A549 (cell line): ENCODE measurements at places on chromosomes 4 and X.

DNA sequence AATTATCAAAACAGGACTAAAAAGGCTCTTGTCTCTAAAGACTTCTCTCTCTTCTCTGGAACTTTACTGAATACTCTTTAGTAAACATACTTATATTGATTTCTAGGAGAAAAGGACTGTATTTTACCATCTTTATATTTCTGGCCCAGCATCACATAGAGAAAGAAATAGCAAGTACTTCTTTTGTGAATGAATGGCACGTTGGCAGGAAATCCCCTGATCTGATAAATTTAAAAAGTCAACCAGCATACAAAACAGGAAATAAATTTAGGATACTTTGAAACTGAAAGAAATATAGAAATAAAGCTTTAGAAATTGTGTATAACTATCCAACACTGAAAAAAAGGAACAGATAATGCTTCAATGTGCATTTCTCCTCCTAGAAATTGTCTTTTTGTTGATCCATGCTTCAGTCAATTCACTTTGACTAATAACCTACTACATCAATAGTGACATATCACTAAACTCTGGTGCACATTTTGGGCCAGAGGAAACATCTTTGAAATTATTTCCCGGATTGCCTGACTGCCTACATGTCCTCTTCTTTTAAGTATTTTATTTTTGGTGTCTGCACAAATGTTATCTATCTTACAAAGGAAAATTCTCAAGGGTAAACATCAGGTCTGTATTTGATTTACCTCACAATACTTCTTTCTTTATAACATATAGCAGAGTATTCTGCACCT, 183.5 kb upstream of the FSTL5 start:
- DNase-seq = no peak

DNA sequence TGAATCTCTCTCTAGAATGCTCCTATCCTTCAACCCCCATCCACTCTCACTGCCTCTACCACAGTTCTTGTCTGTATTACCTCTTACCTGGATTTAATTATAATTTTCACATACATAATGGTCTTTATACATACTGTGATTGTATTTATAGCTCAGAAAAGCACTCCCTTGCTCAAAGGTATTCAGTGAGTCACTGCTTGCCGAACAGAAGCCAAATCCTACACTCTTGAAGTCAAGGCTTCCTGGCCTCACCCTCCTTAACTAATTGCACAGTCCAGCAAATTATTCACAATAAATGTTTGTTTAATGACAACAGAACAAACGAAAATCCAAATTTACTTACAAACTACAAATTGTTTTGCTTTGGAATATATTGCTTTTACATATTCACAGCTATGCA, 159.5 kb downstream of the KLHL13 start:
- DNase-seq = no peak

- DNase-seq = no peak
These were observed 31.0 kb upstream of the SOD3 start for GRCh38 chr4:24764345-24764744.

DNA sequence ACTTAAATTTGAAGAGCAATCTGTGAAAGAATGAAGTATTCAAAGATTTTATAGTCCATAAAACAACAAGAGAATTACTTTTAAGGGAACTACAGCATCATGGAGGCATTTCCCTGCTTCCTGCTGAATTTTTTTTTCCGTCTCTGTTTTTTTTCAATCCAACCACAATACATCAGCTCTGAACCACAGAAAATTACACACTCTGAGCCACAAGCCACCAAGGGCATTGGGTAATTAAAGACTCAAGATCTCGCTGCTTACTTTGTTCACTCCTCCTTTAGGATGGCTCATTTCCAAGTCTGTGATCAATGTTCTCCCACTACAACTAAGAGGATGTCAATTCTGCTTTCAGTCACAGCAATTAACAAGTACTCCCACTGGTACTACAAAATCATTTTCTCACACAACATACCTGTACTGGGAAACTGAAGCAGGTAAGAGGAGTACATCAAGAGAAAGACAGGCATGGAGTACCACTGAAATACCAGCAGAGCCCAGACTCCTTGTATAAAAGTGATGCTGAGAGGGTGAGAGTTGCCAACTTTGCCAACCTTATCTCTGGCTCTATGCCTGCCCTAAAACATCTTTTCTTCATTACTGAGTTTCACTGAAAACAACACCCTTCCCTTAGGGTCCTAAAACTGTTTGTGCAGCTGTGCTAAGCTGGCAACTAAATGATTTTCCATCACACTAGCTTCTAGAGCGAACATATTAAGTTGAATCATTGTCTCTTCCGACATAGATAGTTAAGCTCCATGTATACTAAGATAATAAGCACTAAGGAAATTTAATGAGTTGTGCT, 105.8 kb upstream of the MAGEB18 start:
- DNase-seq = no peak

DNA sequence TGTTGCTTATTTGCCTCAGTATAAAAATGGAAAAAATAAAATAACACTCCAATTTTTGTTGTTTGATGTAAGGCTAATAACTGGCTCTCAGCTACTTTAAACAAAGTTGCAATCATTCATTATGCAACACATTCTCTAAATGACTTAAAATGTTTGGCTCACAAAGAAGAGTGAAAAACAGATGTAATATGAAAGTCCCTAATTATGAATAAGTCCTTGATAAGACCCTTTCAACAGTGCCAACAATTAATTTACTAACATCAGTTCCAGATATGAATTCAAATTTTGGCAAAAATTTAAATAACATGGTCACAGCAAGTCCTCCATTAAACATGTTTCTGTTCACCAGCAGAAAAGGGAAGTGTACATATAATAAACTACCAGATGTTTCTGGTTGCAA, 69.8 kb downstream of the PAPSS1 start:
- DNase-seq = no peak

DNA sequence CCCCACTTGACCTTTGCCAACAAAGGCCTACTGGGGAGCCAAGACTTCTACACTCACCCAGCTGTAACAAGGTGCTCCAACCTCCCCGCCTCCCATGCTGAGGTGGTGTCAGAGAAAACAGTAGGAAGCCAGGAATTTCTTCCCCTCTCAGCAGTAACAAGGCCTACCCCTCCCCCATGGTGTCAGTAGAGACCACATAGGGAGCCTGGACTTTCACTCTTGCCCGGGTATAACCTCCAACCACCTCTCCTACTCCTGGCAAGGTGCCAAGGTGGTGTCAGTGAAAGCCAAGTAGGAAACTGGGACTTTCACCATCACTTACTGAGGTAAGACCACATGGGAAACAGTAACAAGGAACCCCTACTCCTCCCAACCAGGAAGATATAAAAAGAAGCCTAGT, 93.1 kb downstream of the SLC16A2 start:
- no peak for DNase-seq

DNA sequence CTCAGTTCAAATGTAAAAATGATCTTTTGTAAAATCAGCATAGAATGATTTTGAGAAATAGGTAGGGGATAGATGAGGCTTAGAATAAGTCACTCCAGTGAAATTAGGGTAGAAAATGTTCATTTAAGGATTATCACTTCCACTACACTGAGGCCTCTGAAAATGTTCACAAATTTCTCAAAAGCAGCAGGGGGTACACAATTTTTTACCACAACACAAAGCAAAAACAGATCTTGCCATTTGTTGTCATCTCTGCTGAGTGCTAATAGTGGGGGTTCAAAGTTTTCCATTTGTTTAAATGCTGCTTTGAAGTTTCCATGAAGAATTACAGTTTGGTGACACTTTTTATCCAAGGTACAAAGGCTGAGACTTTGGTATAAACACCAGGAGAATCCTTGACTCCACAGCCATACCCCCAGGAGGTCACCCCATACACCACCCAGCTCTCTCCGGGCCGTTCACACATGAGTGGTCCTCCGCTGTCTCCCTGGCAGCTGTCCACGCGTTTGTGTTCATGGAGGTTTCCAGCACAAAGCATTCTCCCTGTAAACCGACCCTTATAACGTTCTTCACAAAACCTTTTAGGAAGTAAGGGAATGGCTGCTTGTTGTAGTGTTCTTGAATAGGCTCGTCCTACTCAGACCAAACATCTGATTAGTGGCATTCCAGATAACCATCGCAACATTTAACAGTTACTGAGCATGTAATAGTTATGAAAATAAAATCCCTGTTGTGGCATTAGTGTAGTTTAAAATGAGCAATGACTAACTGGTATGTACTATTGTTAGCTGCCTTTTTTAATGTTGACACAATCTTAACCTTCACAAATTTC, 71.0 kb downstream of the PRSS12 start:
- DNase-seq = no peak

- DNase-seq = no peak
These were observed 141.1 kb downstream of the MOSPD2 start for GRCh38 chrX:15014281-15014680.
